ENCODE measurements at places on chromosomes 7 and 10.

DNA sequence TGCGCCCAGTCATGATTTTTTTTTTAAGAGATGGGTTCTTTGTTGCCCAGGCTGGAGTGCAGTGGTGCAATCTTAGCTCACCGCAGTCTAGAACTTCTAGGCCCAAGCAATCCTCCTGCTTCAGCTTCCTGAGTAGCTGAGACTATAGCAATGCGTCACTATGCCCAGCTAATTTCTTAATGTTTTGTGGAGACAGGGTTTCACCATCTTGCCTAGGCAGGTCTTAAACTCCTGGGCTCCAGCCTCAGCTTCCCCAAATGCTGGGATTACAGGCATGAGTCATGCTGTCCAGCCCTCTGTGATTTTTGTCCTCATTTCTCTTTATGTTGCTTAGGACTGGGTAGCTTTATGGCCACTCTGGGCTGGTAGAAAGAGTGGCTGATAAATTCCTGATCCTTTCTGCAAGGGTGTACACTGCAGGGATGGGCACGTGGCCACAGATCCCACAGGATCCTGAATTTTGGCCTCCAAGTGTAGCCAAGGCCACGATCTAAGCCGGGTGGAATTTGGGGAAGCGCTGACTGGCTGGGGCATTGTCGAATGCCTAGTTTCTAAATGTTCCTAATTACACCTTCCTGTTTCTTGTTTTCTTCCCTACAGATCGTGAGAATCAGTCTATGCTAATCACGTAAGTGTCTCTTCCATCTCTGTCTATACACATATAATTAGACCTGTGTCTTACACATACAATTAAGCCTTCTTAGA lies 24.1 kb upstream of the MYH16 start:
- DNase-seq = no peak

DNA sequence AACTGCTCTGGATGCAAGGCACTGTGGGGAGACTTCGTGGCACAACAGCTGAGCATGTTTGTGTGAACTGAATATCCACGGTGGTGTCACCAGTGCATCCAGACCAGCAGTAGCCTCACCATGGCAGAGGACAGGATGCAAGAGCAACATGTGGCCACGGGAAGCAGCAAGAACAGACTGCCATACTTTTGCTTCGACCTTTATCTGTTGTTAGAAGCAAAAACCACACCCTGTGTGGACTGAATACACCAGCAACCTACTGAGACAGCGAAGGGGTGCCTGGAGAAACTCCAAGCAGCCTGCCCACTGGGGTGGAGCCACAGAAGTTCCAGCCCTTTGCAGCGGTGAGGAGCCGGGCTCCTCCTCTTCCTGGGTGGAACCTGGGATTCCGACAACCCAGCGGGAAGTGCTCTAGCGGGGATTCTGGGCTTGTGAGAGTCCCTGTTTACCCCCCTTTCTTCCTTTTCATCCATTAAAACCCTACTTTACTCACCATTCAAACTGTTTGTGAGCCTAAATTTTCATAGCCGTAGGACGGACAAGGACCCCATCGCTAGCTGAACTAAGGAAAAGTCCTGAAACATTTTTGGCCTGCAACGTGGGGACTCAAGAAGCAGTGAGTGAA lies 584.9 kb downstream of the GRM8 start:
- no peak for DNase-seq

DNA sequence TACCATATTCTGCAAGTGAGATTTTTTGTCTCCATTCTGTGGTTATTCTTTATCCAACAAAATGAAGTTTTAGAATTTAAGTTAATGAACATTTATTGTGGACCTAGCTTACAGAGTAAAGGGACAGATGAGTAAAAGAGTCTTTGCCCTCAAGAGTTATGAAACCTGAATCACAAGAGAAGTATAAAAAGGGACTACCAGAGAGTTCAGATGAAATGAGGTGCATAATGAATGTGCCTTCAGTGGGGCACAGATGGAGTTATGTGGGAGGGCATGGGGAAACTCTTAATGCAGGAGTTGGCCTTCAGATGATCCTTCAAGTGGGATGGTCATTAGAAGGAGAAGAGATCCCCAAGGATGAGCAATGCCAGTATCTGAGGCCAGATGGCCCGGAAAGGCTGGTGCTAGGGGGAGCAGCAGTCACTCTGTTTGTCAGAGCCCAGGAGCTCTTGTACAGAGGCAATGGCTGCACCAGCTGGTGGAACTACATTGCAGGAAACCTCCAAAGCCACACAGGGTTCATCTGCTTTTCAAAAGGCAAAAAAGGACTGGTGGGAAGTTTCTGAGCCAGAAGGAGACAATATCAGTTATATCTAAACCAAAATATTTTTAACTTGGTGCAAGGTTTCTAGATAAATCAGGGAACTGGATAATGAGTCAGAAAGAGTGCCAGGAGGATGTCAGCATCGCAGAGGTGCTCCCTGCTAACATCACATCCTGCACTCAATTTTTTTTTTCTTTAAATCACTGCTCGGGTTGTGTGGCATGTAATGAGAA lies 162.0 kb downstream of the KLF6 start:
- DNase-seq = no peak

DNA sequence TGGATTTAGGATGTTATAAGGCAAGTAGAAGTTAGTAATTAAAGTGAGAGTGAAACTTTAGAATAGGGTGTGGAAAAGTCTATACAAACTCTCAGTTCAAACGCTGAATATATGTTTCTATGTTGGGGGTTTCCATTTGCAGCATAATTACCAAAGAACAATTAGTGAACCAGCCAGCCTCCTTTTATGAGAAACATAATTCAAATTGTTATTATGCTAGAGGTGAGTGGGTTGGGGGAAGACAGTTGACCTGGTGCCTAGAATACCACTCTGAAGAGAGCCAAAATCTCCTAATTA lies 435.8 kb downstream of the MDFIC start:
- DNase-seq = no peak

GRCh38 chr10:89580243-89580642 lies 44.8 kb upstream of the SLC16A12 start:
- DNase-seq = no peak

DNA sequence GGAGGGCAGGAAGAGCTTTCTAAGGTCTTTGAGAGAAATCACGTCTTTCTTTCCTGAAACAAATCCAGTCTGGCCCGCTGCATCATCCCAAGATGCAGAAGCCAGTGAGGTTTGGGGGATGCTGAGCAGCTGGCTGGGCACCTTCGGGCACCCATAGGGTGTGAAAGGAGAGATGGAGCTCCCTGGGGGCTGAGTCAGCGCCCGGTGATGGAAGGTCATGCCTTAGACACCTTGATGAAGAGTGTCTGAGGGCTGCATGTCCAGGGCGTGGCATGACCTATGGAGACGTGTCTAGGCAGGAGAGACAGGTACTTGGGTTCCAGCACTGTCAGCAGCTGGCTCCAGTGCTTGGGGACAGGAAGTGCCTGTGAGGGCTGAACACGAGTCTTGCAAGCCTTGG lies 88.3 kb downstream of the GOLGA7B start:
- no peak for DNase-seq
